Activated naive CD4-positive, alpha-beta T cell (primary cell): ENCODE measurements at places on chromosomes 16 and 17.

DNA sequence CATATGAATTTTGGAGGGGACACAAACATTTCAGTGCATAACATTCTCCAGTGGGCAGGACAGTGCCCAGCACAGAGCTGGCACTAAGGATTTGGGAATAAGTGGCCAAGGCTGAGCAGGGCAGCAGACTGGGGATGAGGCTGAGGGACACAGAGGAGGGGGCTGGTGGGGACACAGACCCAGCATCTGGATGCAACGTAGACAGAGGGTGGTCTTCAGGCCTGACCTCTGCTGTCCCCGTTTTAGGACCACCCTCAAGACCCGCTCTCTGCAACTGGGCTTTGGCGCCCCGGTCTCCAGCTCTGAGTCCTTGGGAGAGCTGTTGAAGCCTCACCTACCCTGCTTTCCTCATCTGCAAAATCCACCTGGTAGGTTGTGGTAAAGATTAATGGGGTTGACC lies 3.3 kb upstream of the PRSS33 start:
- no peak for DNase-seq

- DNase-seq = no peak
These were observed 522 bp downstream of the DNASE1 start for GRCh38 chr16:3655030-3655395.

DNA sequence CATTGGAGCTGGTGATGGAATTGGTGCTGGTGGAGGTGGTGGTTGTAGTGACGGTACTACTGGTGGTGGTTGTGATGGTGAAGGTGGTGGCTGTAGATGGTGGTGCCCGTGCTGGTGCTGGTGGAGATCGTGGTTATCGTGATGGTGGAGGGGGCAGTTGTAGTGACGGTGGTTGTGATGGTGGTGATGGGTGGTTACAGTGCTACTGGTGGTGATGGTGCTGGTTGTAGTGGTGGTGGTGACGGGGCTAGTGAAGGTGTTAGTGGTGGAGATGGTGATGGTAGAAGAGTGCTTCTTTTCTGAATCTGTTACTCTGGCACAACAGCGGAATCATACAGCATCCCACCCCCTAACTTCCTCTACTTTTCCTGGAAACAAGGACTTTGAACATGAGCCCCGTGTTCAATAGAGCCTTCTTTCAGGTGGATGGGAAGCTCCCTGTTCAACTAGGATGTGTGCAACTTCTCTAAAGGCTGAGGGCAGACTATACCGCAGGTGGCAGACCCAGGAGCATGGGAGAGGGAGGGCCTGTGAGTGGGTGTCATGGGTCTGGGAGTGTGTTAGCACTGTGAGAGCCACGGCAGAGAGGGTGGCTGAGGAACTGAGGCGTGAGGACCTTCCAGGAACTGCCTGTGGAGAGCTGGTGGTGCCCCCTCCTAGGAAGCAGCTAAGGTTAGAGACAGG lies 8.2 kb downstream of the TBX21 start:
- no peak for DNase-seq

DNA sequence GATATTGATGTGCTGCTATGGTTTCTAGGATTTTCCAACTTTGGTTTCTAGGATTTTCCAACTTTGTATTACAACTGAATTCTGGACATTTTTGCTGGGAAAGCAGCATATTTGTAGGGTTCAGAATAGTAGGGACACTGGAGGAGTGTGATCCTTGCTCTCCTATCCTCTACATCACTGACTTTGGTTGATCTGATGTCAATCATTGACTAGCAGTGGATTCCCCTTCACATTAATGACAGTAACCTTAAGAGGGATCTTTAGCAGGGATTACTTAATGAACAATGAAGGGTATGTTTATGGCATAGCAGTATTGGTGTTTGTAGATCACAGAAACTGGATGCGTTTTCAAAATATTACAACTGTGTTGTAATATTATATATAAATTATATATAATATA lies 67.4 kb downstream of the MAP2K4 start:
- DNase-seq = no peak

DNA sequence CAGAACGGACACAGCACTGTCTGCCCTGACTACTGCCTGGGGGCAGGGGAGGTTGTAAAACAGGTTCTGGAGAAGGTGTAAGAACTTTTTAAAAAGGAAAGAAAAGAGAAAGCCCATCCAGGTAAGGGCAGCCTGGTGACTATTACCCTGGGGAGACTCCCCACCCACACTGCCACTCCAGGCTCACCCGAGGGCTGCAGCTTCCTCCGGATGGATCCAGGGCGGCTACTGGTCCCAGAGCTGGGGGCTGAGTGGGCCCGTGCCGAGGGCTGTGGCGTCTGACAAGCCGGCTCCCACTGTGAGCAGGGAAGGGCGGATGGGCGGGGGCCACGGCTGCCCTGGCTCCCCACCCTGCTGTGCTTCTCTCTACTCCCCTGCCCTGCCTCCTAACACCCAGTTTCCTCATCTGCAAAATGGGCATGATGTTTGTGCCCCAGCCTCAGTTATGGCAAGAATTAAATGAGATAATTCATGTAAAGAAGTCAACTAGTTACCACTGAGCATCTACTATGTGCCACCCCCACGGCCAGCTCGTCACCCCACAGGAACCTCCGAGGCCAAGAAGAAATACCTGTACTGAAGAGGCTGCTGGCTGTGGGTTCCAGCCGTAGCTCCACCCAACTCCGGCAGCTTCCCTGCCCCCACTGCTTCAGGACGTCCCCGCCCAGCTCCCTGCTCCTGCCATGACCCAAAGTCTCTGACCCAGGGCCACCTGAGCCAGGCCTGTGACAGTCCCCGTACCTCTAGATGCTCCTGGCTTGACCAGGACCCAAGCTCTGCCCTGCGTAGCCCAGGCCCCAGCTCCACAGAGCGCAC lies 24.2 kb downstream of the KATNB1 start:
- no peak for DNase-seq

DNA sequence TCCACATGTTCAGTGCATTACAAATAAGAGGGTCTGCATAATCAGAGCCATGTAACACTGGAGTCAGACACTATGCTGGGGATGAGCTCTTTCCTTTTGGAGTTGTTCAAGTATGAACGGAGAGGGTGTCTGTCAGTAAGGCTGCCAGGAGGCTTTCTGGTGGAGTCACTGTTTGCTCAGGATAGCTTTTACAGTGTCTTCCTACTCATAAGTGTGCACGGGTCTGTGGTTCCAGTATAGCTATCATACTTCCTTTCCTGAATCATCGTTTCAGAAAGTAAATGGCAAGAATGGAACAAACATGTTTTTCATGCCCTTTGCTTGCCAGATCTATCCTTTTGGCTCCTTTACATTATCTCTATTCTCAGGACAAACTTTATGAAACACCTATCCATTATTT lies 152.7 kb upstream of the CDH11 start:
- no peak for DNase-seq

GRCh38 chr16:79130616-79131015 lies 469.9 kb downstream of the MAF start:
- no peak for DNase-seq

DNA sequence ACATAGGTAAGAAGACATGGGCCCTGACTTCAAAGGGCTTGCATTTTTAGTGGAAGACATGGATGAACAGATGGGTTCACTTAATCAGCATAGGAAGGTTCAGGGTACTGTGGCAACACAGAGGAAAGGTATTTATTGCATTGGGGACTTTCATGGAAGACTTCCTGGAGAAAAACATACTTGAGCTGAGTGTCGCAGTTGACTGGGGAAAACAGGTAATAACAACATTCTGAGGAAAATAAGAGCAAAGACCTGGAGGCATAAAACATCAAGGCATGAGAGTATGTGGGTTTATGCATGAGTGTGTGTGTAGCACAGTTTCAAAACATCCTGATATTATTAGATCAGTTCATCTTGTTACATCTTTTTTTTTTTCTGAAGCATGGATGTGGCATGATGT lies 82.7 kb downstream of the MAP2K6 start:
- DNase-seq = no peak

- DNase-seq = no peak
These were observed 257.6 kb downstream of the PARN start for GRCh38 chr16:14372471-14372870.

DNA sequence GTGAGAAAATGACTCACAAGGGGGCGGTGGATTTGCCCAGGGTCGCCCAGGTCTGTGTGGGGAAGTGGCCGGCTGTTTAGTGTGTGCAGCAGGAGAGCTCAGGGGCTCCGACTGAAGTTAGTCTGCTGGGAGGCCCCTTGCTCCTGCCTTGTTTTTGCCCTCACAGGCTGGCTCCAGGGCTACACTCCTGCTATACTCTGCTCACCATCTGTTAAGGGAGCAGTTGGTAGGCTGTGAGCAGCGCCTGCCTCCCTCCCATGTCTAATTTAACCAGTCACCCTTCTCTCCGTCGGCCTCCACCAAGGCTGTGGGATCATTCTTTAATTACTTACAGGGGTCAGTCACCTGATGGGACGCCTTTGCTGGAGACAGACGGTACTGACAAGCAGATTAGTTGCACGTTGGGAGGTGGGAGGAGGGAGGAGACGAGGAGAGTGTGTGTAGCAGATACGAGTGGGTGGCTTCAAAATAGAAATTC lies 35.5 kb downstream of the KSR1 start:
- no peak for DNase-seq

- no peak for DNase-seq
These were observed 37.1 kb upstream of the DOC2B start for GRCh38 chr17:218432-219110.

- no peak for DNase-seq
These were observed 78.4 kb downstream of the ARHGAP44 start for GRCh38 chr17:12867726-12868125.

DNA sequence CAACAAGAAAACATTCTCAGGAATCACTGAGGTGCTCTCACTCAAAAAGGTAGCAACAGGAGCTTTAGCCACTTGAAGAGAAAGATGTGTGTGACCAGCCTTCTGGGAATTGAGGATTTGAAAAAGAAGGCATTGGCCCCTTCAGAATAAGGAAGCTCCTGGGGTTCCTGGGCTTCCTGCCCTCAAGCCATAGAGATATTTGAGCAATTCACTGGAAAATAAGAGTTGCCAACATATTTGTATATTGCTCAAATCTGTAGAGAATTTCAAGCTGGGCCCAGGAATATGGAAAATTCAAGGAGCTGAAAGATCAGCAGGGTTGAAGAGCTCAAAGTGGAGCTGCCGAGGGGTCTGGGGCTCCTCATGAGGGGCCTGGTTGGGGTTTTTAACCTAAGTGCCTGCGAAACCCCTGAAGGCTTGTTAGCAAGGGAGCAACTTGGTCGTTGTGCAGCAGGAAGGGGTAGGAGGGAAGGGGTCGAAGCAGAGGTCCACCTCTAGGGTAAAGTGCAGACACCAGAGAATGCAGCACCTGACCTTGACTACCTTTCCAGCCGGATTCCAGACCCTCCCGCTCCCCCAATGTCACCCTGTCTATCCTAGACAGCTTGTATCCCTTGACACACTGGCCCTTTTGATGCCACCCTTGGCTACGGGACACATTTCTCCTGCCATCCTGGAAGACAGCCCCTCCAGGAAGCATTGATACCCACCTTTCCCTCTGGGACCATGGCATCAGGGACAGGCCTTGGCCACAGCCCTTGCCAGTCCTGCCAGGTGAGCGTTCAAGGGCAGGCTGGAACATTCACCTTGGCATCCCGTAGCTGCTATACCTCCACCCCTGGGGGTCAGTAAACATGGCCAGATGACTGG lies 67.6 kb upstream of the SREBF1 start:
- DNase-seq = no peak

DNA sequence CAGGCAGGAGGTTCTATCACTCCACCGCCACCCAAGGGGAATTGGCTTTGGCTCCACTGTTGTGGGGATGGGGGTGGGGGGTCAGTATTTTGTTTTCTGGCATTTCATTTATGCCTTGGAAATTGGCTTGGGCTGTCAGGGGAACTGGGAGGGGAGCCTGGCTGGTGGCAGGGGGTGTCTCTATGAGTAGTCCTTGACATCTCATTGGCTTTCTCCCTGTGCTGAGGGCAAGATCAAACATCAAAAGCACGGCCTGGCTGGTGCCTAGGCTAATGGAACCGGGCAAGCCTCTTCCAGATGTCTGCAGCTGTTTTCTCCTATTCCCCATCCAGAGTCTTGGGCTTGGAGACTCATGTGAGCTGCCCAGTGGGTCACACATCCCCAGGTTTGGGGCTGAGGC lies 17.4 kb upstream of the NGFR start:
- DNase-seq = no peak

- peak; percentile 20 for DNase-seq
These were observed 1.7 kb upstream of the NLRC3 start for GRCh38 chr16:3578610-3579551.

GRCh38 chr16:60170196-60170595 lies 1436.1 kb upstream of the GOT2 start:
- no peak for DNase-seq

DNA sequence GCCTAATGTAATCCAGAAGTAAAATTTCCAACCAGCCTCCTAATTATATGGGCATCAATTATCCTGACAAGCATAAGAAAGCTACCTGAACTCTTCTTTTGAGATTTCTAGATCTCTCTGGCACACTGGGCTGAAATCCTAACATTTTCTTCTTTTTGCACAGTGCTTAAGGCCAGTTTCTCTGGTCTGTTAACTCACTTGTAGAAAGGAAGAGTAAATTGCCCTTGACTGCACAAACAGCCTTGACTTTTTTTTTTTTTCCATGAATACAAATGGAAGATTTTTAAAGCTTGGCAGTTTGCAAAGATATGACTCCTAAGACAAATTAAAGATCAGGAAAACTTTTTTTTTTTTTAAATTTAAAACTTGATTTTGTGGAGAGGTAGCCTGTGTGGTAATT lies 291.2 kb upstream of the MON1B start:
- no peak for DNase-seq

GRCh38 chr16:82460766-82461165 lies 166.0 kb upstream of the CDH13 start:
- no peak for DNase-seq

- no peak for DNase-seq
These were observed 20.2 kb downstream of the ANKS3 start for GRCh38 chr16:4713663-4714501.

GRCh38 chr17:1930337-1930645 lies 94.8 kb downstream of the RTN4RL1 start:
- no peak for DNase-seq

DNA sequence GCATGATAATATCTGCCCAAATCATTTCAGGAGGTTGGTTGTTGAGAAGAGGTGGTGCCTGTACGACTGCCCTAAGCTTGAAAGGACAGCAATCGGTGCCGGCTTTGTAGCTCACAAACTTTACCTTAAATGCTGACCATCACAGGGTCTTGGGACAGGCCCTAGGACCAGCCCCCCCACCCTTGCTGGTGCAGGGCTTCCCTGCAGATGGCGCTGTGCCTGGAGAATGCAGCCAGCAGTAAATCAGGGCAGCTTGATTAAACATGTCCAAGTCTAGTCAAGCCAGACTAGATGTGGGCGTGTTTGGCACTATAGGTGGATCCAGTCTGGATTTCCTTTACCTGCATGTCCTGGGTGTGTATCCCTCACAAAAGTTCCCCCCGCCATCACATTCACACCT lies 135.5 kb upstream of the CRHR1 start:
- DNase-seq = no peak

GRCh38 chr16:11949527-11949926 lies 7.7 kb upstream of the NPIPB2 start:
- no peak for DNase-seq

DNA sequence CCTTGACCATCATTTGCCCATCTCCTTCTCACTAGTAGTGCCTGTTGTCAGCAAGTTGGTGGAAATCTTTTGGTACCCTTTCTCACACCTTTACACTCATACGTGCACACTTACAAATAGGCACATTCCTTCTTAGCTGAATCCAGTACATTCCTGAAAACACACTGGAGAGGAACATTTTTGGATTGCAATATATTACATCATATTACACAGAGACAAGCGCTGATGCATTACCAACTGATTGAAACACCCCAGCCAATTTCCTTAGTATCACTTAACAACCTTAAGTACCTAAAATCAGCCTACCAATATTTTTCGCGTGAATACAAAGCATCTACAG lies 64.1 kb downstream of the PLCG2 start:
- DNase-seq = no peak
